ENCODE measurements at places on chromosomes 4 and X.

DNA sequence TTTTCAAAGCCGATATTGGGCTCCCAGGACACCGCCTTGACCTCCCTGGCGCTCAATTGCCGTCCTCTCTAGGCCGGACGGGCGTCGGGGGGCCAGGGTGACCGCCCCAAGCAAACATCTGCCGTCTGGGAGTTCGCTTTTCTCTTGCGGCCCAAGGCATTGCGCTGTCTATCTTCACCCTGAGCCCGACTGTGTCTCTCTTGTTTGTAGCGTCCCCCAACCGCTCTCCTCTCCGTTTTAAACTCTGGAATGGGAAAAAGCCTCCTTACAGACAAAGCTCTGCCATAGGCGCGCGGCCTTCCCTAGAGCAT is 551 bp upstream of the ARX start:
- DNase-seq = no peak

GRCh38 chrX:1185561-1185960 is 26.9 kb downstream of the CRLF2 start:
- DNase-seq = no peak

GRCh38 chr4:174834477-174834876 is 5.4 kb upstream of the GLRA3 start:
- DNase-seq = no peak

DNA sequence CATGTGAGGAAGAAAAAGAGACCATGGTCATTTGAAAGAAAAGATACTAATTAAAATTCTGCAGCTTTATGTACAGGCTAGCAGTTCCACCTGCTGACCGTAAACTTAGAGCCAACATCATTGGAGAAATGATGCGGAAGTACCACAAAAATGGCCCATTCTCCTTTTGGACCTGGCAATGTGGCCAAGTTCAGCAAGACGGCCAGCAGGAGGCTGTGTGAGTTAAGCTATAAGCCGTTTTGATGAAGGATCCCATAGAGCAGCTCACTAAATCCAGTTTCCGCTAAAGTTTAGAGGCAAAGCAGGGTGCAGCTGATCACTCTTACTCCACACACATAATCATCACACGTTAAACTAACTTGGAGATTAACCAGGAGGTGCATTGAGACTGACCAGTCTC is 133.8 kb downstream of the LDB2 start:
- no peak for DNase-seq

DNA sequence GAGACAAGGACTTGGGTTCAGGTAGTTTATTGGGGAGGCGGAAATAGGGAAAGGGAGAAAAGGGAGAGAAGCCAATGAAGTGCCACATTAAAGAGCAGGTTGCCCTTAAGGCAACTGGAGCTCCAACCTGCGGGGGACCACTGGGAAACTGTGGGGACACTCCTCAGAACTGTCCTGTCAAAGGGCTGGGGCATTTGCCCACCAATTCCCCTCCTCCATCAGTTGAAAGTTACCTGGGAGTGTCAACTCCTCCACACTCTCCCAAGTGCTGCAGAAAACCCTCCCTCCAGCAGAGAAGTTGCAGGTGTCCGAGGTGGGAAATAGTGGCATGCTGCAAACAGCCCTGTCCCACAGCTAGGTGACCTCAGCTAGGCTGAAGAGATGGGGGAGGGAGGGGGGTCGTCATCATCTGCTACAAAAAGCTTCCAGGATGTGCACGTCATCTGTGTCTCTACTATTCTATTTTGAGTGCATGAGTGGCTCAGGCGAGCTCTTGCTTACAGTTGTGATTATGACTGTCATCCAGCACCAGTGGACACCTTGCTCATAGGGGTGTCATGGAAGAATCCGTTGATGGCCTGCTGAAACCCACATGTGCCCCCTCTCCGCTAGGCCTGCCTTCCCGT is 41.5 kb upstream of the XPNPEP2 start:
- DNase-seq = no peak

DNA sequence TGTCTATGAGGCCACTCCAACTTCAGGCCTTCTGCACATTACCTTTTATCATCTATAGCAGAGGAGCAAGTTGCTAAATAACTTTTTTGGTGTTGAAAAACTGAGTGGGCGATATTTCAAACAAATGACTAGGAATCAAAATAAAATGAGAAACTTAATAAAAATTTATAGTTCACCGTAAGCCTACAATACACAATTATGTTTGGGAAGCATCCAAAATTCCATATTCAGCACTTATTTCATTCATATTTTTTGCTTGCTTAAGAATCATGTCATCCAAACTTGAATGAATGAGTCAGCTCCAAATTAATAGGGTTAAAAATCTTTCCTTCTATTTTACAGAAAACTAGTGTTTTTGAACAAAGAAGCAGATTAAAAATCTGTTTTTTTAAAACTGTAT is 119.1 kb downstream of the SH3RF1 start:
- no peak for DNase-seq

GRCh38 chr4:58357947-58358346 is 1247.8 kb upstream of the IGFBP7 start:
- no peak for DNase-seq

DNA sequence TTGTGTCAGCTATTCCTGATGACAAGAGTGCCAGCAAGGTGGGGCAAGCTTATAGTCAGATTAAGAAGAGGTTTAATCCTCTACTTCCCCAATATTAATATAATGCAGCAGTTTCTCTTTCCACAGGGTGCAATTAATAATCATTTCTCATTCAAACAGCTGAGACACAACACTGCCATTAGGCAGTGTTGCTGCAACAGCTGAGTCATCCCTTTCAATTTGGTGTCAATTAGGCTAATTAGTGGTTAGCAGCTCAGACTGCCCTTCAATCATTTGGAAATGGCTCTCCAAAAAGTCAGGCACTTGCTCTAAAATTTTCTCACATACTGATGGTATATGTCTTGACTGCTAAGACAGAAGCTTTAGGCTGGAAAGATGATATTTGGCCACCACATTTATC is 265.7 kb upstream of the FAM241A start:
- no peak for DNase-seq

DNA sequence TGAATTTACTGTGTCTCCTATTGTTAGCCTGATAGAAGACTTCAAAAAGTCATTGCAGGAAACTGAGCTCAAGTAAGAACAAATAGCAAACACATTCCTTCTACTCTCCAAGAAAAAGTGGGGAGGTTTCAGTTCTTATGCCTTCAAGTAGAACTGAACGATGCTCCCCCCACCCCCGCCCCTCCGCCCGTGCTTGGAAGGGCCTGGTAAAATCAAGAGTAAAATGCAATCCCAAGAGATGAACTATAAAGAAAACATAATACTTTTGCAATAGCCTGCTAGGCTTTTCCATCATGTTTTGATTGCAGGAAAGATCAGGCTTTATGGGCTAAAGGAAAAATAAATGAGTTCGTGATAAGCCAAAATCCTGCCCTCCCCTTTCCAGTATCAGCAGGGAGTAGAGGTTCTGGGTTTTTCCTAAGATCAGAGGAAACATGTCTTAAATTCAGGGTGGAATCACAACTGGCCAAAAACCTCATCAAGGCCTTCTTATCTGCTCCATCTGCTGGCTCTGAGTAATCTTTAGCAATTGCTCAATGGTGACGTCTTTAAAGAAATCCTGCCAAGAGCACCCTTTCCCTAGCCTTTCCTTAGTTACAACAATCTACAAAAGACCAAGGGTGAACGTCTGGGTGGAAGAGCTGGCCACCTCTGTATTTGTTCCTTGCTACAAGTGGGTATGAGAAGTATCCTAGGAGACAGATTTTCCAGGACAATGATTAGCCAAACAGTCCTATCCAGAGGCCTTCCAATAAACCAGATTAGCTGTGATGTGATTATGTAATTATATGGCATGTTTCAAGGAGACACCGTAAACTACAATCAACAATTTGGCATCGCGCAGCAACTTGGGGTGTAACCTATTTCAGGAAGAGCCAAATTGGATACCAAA is 66.3 kb upstream of the FAM9C start:
- no peak for DNase-seq

DNA sequence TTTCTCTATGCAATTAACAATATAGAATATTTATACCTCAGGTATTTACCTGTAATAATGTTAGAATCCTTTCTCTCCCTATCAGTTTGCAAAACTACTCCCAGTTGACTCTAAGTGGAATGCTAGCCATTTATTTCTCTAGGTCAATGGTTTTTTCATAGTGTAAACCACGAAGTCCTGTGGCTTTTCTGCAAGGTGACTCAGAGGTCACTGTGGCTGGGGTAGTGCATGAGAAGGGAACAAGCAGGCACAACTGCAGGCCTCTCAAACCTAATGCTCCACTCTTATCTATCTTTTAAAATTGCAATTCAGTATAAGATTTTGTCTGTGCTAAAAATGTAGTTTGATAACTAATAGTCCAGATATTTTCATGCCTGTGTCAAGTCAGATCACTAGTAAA is 159.4 kb downstream of the ANTXR2 start:
- DNase-seq = no peak

DNA sequence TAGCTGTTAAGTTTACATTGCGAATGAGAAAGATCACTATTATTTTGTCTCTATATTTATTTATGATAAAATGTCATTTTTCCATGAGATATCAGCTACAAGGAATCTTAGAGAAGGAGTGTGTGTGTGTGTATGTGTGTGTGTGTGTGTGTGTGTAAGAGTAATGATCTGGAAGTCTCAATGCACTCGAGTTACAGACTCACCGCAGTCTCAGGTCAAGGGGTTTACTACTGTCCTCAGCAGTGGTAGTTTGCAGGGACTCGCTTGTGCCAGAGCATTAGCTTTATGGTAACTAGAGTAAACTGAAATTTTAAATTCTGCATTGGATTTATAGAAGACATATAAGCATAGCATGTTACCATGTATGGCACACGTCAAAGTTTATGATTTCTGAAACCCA is 30.8 kb downstream of the LRP2BP start:
- DNase-seq = no peak

DNA sequence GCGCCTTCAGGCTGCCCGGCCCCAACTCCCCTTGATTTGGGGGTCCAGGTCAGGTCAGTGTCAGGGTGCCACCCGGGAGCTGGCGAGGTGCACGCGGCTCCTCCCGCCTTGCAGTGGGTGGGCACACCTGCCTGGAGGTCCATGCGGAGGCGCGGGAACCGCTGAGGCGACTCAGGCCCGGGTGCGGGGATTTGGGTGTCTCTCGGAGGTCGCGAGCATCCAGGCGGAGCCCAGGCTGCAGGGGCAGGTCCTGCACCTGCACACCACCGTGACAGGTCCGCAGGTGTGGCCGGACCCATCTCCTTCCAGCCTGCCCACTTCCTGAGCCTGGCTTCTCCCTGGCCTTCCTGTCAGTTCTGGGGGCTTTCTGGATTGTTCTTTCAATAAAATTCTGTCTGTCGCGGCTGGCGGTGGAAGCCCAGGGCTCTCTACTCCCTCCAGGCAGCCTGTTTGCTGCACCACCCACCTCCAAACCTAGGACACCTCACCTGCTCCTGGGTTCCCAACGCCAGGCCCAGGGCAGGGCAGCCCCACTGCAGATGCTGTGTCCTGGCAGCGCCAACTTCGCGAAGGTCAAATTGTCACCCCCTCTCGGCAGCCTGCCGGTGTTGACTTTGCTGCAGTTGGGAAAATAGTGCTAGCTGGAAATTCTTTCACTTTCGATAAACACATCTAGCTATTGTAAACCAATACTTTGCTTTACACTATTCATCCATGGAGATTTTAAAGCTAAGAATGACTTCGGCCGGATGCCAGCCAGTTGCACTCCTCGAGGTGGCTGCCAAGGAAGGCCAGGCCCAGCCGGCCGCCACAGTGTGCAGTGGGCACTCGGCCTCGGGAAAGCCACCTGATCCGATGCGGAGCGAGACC is 35.9 kb downstream of the FGFRL1 start:
- DNase-seq = no peak

DNA sequence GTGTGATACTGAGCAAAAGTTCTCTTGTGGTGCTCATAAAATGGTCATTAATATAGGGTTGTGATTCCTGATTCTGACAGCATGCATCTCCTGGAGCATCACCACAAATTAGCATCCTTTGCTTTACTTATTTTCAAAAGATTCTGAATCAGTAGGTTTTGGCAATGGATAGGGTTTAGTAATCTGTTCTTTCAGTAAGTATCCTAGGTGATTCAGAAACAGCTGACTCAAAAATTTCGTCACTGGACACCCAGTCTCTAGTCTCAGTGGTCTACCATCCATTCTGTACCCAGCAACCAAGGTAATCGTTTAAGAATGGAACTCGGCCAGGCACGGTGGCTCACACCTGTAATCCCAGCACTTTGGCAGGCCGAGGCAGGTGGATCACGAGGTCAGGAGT is 4.1 kb downstream of the CBLL2 start:
- DNase-seq = no peak

GRCh38 chrX:11321986-11322385 is 28.8 kb downstream of the AMELX start:
- no peak for DNase-seq

DNA sequence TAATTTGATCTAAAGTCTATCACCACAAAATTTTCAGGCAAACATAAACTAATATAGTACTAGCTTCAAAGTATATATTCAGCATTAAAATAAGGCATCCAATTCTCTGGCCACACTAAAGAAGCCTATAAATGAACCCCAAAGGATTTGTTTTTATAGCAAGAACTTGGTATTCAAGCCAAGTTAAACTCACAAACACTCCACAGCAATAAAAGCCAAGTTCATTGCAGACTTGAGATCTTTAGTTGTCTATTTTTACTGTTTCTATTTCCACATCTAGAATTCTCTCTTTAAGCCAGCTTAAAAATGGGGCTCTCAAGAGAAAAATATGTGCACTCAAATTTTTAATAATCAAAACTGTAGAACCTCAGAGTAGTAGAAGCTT is 51.1 kb downstream of the WDFY3 start:
- DNase-seq = no peak

DNA sequence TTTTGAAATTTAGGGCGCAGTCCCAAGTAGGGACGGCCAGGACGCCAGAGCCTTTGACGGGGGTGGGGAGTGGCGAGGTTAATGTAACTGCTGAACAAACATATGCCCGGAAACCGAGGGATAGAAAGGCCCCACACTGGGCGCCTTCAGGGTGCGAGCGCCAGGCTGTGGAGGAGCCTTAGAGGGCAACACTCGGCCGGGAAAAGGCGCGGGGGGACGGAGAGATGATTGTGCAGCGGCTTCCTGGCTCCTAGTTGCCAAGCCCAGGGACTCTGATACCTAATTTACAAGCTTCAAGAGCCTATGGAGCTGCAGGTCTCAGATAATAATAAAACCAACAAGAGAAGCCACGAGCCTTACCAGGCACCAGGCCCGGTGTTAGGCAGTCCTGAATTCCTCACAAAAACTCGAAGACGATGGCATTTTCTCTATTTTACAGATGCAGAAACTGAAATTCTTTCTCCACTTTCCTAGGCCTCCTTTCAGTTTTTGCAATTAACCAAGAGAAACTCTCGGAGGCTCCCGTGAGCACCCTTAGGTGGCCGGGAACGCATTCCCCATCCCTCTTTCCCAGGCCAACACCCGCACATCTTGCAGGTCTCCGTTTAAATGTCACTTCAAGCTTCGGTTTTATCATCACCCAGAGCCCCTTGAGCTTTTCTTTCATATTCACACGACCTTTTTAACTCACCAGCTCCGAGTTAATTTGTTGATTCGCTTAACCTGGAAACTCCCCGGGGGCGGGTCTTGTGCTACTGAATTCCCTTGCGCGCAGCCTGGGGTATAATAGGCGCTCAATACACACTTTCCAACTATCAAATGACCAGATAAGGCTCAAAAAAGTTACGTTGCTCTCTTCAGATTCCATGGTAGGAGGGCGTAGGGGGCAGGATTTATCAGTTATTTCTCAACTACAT is 6.4 kb upstream of the GSX2 start:
- DNase-seq = no peak

Measured in NT2/D1 (cell line).